D341Med (cell line): ENCODE measurements at places on chromosomes 4 and X.

DNA sequence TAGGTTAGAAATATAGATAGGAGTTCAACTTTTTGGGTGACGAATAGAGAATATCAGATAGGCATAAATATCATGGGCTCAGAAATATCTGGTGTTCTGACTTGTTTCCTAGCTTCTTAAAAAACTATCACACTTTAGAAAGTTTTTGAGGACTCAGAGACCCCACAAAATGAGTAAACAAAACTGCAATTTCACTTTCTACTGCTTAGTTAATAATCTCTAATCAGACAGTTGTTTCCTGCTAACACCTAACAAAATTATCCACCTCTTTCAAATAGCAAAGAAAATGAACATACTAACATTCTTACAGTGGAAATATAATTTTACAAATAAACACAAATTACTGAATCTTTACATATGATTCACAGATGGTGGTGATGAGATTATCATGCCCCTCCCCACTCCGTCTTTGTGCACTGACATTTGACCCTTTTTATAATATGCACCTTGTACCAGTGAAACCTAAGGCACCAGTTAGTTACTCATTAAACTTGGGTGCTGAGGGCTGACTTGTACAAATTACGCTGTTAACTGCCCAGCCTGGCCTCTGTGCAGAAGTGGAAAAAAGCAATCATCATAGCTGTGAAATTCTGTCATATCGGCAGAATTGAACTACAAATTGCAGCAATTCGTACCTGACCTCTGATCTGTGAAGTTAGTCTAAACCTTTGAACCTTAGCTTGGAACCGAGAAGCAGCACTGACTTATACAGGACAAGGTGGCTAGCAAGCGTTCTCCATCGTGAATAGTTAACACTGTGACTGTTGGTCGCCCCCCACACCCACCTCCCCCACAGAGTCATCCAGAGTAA, 138.7 kb downstream of the CHRNA9 start:
- no peak for DNase-seq

GRCh38 chr4:110071466-110071865, 126.9 kb downstream of the ELOVL6 start:
- DNase-seq = no peak

DNA sequence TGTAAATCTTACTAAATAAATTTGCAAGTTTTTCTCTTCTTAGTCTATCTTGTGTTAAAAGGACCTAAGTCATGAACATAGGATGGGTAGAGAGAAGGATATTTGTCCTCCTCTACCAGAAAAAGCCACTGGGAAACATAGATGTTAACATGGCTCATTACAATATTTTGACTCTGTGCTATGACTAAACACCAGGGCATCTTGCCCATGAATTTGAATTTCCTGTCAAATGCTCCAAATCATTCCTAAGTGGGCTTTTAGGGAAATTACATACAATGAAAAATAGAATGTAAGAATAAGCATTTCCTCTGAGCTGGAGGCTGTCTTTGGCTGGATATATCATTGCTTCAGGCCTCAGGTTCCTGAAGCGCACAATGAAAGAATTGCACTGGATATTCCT, 39.1 kb downstream of the ANOS1 start:
- DNase-seq = no peak

DNA sequence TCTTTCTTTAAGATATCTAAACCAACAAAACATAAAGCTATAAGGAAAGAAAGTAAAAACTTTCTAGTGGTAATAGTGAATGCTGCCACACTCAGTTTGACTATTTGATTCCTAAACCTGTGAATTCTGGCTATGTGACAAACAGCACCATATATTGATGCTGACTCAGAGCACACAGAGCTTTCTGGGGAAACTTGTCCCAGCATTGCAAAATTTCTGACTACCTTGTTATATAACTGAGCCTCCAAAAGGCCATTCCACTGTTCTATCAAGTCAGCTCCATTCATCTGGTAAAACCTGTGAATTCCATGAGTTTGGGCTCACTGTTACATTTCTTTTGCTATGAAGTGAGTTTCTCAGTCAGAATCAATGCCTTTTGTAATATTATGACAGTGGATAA, 1229.7 kb downstream of the PCDH18 start:
- no peak for DNase-seq

DNA sequence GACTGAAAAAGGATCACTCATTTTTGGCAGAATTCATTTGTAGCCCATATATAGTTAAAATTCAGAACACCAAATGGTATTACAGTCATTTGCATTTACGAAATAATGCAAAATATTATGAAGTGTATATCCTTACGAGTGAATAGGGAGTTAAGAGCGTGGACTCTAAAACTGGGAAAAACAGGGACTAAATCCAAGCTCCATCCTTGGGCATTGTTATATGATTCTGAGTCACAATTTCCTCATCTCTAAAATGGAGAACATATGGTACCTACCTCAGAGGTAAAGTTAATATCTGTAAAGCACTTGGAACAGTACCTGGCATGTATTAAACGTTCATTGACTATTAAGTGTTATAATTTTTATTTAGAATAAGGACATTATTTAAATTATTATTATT, 106.3 kb downstream of the ZAR1 start:
- no peak for DNase-seq

- DNase-seq = no peak
Measured at GRCh38 chr4:3858046-3858730, 92.0 kb downstream of the ADRA2C start.

DNA sequence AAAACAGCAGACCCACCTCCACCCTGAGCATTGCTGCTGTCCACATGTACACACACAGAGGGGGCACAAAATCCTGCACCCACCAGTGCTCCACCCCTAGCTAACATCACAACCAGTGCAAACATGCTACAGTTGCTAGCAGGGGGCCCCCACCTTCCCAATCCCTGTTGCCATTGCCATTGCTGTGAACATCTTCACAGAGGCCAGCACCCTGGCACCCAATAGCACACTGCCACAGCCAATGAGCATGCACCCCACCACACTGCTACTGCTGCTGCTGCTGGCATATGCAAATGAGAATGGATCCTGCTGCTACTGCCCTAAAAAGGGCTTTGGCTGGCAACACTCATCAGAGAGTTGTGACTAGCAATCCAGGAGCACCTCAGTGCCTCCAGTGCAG, 1061.9 kb downstream of the ARAP2 start:
- no peak for DNase-seq

- DNase-seq = no peak
Measured at GRCh38 chr4:108116423-108117168, 52.1 kb downstream of the LEF1 start.

DNA sequence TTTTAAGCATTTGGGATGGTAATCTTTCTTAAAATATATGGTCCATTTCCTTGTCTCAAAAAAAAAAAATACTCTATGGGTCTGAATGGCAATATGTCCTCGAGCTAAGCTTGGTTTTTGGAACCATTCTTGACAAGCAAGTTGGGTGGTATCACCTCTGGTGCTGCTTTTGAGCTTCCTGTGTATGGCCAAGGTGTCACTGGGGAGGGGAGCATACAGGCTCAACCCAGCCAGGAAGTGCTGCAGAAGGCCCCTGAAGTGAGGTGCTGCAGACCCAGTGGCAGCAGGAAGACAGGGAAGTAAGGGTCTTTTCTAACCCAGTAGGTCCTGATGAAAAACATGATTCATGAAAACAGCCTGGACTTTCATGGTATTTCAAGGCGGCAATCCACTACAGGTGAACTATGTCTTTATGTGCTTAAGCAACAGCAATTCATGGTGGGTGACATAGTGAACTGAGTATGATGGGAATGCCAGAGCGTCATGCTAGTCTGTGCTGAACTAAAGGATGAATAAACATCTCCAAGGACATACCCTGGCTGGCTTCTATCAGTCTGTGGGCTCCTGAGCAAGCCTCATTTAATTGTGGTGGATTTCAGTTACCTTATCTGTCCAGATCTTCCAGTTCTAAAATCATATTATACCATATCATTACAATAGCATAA, 15.1 kb downstream of the TRAPPC2 start:
- no peak for DNase-seq

- no peak for DNase-seq
Measured at GRCh38 chr4:144366425-144366824, 225.9 kb upstream of the GYPA start.

DNA sequence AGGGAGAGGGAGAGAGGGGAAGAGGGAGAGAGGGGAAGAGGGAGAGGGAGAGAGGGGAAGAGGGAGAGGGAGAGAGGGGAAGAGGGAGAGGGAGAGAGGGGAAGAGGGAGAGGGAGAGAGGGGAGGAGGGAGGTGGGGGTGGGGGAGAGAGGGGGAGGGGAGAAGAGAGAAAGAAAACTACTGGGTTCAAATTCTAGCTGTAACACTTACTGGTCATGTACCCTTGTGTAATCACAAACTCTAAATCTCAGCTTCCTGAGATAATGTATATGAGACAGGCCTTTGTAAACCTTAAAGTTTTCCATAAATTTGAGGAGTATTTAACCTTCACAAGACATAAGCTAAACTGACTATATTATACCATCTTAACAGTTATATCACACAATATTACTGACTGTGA, 109.1 kb downstream of the FGF16 start:
- no peak for DNase-seq

DNA sequence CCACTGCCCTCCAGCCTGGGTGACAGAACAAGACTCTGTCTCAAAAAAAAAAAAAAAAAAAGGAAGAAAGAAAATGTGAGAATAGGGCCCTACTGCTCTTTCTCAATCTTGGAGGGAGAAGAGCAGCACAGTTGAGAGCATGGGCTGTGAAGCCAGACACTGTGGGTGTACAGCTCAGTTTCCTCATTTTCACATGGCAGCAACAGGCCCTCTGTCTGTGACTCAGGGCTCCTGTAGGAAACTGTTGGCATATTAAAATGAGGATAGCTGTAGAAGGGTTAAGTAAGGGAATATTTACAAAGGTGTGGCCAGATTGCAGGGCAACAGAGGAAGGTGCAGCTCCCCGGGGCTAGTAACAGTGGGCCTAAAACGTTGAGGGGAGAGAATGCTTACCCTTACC, 3.4 kb downstream of the AKAP14 start:
- no peak for DNase-seq

GRCh38 chr4:53478671-53479456, 101.4 kb downstream of the FIP1L1 start:
- no peak for DNase-seq

DNA sequence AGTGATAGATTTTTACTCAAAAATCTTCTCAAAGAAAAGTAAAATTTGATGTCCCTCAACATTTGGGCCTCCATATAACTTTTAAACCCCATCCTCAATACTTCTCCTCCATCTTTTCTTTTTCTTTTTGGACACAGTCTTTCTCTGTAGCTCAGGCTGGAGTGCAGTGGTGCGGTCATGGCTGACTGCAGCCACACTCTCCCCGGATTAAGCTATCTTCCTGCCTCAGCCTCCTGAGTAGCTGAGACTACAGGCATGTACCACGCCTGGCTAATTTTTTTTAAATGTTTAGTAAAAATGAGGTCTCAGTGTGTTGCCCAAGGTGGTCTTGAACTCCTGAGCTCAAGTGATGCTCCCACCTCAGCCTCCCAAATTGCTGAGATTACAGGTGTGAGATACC, 33.1 kb downstream of the KDM6A start:
- no peak for DNase-seq

DNA sequence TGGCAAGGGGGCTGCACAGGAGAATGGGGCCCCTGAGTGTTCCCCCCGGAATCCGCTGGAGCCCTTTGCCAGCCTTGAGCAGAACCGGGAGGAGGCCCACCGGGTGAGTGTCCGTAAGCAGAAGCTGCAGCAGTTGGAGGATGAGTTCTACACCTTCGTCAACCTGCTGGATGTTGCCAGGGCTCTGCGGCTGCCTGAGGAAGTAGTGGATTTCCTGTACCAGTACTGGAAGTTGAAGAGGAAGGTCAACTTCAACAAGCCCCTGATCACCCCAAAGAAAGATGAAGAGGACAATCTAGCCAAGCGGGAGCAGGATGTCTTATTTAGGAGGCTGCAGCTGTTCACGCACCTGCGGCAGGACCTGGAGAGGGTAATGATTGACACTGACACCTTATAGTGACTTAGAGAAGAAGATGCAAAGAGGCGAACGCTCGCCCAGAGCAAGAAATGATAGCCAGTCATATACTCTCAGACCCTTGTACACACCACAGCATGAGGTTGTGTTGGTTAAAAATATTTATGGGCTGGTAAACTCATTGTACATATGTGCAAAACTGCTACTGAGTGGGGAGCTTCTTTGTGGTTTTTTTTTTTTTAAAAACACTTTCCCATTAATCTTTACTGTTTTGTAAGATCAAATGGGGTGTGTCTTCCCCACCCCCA, 52.5 kb downstream of the JADE1 start:
- no peak for DNase-seq

DNA sequence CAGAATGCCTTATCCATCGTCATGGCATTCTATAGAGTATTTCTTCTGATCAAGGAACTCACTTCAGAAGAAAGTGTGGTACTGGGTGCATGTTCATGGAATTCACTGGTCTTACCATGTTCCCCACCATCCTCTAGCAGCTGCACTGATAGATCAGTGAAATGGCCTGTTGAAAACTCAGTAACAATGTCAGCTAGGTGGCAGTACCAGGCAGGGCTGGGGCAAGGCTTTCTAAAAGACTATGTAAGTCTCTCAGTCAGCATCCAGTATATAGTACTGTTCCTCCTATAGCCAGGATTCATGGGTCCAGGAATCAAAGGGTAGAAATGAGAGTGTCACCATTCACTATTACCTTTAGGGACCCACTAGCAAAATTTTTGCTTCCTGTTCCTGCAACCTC, 15.8 kb upstream of the LDB2 start:
- no peak for DNase-seq

GRCh38 chrX:15437724-15438123, 53.5 kb upstream of the VEGFD start:
- no peak for DNase-seq
